ENCODE measurements at places on chromosomes 2 and 18.
A peak's percentile ranks its signal among the peaks of the same experiment; 100 is the strongest.

DNA sequence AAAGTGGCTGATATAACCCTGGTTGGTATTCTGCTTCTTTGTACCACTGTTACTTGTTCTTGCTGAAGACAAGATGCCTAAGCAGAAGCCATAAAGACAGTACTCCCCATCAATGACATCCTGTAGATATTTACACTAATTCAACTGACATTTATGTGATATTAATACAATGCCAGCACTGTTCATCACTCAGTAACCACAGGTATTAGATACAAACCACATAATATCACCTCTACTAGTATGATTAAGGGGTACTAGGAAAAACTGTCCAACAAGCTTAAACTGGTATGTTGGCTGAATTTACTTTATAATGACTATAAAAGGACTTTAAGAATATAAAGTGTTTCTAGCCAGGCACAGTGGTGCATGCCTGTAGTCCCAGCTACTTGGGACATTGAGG lies 65.8 kb downstream of the RTN4 start:
- DNase-seq, result no peak

GRCh38 chr2:21382701-21383520 lies 259.1 kb downstream of the TDRD15 start:
- DNase-seq, result no peak

DNA sequence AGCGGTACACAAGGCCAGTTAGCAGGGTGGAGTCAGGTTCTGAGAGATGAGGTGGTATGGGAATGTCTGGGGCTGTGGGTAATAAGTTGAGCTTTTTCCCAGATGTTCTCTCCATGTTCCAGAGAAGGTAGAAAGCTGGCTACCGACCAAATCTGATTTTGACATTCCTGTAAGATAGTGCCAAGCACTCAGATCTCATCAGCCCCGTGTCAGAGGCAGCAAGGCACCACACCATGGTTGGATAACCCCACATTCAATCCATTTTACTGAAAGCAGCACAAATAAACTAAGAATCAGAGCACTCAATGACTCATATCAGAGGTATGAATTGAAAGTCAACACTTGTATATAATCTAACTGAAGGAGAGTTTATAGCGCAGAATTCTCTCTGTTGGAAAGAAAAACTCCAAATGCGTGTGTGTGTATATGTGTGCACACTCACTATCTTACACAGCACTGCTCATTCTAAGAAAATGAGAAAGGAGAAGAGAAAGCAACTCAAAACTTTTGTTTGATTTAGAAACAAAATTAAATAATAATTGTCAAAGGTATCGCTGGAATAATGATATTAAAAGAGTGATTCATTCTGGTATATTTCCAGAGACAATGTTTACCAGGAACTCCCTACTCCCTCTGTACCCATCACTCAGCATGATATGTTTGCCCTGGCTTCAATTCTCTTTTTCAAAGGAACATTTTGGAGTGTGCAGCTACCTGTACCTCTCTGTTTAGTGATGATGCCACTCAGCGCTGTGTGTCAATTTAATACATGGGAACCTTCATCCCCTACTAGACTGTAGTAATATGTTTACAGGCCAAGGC lies 375.1 kb upstream of the ID2 start:
- no peak for DNase-seq

GRCh38 chr18:73079920-73080319 lies 212.1 kb upstream of the NETO1 start:
- DNase-seq, result no peak

DNA sequence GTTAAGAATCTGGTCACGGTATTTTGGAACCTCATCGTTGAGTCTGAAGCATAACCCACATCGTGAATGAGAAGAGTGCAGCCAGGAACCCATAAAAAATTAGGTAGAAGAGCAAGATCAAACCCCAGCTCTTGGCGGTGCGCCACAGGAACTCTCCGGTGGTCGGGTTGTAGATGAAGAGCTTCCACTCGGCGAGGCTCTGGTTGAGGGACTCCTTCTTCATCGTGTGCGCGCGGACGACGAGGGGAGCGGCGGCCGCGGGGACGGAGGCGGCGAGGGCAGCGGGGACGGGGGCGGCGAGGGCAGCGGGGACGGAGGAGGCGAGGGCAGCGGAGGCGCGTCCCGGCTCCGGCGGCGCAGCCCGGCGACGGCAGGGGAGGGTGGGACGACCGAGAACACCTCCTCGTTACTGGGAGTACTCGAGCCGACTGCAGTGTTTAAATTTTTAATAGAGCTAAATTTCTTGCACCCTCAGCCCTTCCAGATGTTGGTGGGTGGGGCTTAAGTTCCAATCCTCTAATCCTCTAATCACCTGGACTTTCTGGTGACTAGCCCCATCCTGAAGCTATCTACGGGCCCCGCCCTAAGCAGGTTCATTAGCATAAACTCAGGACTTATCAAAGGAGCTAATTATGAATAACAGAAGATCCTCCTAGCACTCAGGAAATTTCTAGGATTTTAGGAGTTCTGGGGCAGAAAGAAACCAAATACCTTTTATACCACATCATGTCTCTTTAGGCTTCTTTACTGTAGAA lies 20.4 kb upstream of the PAPOLG start:
- DNase-seq, result peak; percentile 43

DNA sequence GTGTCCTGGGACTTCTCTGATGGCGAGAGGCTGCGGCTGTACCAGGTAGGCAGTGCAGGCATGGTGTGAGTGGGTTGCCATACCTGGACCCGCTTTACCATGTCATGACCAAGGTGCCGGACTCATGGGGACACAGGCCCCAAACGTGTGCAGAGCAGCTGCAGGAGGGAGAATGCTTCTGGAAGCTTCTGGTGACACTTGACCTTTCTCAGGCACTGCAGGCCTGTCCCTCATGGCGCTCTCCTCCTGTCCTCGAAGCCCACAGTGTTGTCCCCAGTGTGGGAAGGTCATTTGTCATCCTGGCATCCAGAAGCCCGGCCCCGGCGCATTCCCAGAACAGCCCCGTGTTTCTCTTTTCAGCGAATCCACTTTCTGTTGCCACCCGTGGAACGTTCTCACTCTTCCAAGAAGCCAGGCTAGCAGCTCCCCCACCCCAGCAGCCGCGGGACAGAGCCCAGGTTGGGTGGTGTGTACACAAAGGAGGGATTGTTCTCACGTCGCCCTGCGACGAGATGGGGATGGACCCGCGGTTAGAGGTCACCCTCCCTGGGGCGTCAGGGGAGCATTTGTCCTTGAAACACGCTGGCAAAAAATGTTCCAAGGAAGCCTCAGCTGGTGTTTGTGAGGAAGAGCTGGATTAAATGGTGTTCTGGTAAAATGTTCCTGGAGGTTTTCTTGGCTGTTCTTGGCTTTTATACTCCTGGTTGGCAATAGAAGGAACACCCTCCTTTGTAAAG lies 43.7 kb downstream of the SH3BP4 start:
- DNase-seq, result no peak

DNA sequence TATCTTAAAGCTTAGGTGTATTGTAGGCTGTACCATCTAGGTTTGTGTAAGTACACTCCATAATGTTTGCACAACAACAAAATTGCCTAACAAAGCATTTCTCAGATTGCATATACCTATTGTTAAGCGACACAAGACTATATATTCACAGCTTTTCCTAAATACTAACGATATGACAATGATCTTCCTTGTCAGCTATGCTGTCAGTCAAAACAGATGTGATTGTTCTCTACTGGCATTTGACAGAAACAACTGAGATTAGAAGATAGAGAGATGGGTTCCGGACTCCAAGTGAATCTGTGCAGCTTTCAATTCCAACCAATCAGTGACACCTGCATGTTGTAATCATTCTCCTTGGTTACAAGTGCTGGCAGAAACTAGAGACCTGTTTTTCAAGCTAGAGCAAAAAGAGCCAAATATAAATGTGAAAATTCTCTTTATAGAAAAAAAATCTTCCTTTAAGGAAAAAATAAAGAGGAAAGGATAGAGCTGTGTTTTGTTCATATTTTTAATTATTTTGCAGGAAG lies 1232.3 kb upstream of the SLC39A10 start:
- no peak for DNase-seq

- DNase-seq, result no peak
Observed at GRCh38 chr2:201197781-201198180, 14.8 kb downstream of the CASP10 start.

DNA sequence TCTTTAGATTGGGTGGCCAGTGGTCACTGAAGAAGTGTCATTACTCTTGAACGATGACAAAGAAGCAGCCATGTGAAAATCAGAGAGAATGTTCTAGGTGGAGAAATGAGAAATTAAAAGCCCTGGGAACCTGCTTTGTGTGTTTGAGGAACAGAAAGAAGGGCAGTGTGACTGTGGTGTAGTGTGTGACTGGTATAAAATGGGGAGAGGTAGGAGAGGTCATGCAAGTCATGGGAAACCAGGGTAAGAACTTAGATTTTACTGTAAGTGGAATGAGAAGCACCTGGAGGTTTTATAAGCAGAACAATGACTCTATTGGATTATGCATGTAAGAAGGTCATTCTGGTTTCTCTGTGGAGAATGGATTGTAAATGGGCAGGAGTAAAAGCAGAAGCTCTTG lies 12.2 kb downstream of the ICOS start:
- DNase-seq, result no peak
